NCI-H460 (cell line): ENCODE measurements at places on chromosomes 2 and 18. TPM values are rescaled to one million over a fixed set of nuclear protein-coding genes. Genes with fewer than 3 reads are reported as not detected.

DNA sequence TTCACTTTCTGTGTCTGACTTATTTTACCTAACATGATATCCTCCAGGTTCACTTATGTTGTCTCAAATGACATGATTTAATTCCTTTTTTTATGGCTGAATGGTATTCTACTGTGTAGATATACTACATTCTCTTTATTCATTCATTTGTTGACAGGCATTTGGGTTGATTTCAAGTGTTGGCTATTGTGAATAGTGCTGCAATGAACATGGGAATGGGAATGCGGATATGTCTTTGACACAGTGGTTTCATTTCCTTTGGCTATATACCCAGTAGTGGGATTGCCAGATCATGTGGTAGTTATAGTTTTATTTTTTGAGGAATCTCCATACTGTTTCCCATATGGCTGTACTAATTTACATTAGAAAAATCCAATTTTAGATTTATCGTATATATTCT, 195.4 kb upstream of the KLHL14 start:
- no peak for DNase-seq

DNA sequence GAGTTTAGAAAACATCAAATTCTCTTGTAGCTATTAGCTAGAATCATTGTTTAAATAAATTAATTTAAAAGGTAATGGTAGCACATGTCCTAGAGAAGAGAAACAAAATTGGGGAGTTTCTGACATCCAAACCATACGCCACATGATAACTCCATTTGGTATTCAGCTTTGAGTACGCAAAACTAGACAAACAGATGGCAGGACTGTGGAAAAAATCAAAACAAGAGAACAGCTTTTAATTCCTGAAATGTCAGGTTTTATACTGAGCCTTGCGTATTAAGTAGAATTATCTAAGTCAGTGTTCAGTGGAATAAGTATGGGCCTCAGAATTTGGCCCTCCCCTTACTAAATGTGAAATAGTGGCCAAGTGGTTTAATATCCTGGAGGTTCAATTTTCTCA, 82.4 kb upstream of the PDE1A start:
- no peak for DNase-seq

MEMO1 gene
- total RNA-seq = 56.5 and 59.2 TPM in 2 replicates

DNA sequence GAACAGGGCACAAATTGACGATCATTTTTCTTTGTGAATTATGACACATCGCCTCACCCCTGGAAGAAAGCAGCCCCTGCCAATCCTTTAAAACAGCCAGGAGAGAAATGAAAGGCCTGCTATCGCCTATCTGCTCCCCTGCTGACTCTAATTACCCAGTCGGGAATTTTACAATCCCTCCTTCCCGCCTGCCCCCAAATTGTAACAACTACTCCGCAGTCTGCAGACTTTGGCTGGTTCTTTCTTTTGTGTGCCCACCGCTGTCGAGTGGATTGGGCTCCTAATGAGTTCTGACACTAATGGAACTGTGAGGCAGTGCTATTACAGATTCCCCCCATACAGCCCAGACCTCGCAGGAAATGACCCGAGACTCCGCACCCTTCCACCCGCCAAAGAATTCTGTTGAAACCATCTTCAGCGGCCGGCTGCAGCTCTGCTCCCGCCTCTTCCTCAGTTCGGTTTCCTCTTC, 281.2 kb upstream of the PARD3B start:
- DNase-seq = no peak

- no peak for DNase-seq
Measured at GRCh38 chr18:11502368-11502767, 107.0 kb upstream of the SLC35G4 start.

DNA sequence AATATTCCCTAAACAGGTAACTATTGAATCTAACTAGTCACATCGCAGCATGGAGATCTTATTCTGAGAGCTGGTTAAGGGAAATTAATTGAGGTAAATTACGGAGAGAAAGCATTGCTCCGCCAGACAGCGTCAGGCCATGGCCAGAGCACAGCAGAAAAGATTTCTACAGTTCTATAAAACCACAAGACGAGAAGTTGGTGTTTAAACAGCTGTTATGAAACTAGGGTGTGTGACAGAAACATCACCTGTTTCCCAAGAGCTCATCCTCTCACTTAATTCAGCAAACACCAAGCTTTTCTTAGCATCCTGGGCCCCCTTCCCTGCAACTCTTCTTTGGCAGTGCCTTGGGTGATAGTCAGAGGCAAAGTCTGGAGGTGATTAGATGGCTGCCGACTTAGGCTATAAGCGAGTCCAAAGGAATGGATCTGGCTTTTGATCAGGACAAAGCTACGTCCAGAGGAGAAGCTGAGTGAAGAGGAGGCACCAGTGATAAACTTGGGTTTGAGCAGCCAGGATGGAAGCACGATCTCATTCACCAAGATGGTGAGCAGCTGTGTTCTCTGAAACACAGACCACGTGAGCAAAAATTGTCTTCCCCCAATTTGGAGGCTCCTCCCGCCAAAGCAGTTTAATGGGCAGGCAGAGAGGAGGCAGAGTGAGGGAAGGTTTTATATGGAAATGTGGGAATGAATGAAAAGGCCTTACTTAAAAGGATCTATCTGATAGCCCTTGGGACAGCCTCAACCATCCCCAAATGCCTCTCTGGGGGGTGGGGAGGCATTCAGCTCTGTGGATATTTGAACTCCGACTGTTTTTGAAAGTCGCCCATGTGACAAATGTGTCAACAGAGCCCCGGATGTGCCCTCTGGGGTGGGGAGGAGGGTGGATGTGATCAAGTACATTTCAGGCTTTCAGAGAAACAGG, 57.8 kb downstream of the PKDCC start:
- no peak for DNase-seq

GAL3ST2 gene
- 0.10 TPM in 1 of 2 replicates, not detected in the other for total RNA-seq

CYS1 gene
- total RNA-seq = 0.14 and 0.22 TPM in 2 replicates

DNA sequence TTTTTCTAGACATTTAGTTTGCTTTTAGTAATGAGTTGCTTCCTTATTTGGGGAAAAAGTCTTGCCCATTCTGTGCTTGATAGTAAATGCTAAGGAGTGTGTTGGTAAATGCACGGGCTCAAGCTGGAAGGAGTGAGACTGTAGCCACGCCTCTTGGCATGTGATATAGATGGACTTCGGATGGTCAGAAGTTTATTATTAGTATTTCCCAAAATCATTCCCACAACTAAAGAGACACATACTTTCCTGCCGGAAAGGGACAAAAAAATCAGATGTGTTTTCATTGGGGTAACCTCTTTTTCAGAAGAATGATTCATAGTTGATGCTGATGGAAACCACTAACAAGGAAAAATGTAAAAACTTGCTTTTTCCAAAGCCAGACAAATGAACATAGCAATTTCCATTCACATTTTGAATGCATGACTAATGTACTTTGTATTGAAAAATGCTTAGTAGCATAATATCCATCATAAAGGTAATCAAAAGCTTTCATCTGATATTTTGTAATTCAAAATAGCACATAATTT, 133.2 kb downstream of the ZNF532 start:
- DNase-seq = no peak

AP1S3 gene
- total RNA-seq = 8.4 and 13.2 TPM in 2 replicates

- no peak for DNase-seq
Measured at GRCh38 chr2:182594286-182594685, 121.8 kb upstream of the DNAJC10 start.

CHN1 gene
- 27.7 and 28.7 TPM in 2 replicates for total RNA-seq

DNA sequence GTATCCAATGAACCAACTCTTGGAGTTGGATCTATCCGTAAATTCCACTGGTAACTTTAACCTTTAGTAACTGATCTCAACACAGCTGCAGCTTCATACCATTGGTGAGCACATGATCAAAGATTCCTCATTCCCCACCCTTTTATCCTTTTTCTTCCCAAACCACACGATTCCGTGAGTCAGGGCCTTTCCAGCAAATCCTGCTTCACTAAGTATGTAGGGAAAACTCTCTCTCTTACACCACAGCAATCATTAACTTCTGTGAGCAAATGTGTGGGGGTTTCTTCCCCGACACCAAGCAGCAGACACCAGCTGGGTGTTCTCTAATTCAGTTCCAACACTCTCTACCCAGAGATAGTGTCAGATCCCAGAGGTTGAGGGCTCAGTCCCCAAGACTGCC, 23.5 kb downstream of the ELP2 start:
- no peak for DNase-seq

GRCh38 chr2:220880623-220881596, 691.2 kb downstream of the EPHA4 start:
- DNase-seq = no peak

GRCh38 chr2:230898713-230899091, 26.3 kb downstream of the GPR55 start:
- no peak for DNase-seq

GRCh38 chr2:4673025-4673489, 969.7 kb downstream of the DCDC2C start:
- DNase-seq = no peak

GRCh38 chr2:20542746-20543468, 96.0 kb downstream of the RHOB start:
- DNase-seq = no peak

GRCh38 chr2:170816504-170817092, at the start of gene GAD1:
Gene GAD1, plus strand, starts transcription at chr2:170816887. Its CDS starts 1,705 bp downstream, at chr2:170818592.
- DNase-seq = peak; percentile 44

G6PC2 gene
- not detected in 2 replicates for total RNA-seq

DNA sequence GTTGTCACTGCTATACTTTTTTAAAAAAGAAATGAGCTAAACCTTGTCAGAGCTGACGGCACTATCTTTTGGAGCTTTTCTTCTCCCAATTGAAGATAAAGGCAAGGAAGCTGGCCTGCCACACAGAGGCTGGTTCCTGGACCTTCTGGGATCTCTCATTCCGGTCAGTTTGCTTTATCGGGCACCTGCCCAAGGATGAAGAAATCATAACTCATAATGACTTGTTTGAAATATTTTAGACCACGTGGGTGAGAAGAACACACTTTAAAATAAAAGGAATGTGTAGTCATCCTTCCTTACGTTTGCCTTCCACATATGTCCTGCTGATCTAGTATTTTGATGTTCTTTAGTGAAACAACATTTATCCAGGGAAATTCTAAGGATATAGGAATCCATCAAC, 535.7 kb downstream of the DCC start:
- DNase-seq = no peak

- DNase-seq = no peak
Measured at GRCh38 chr2:184125867-184126266, 472.5 kb upstream of the ZNF804A start.

MYCN gene
- 0.12 TPM in 1 of 2 replicates, not detected in the other for total RNA-seq

GRCh38 chr2:39326644-39327043, 82.9 kb upstream of the CDKL4 start:
- no peak for DNase-seq
